Stimulated activated CD4-positive, alpha-beta T cell treated with anti-CD3 and anti-CD28 coated beads, Interleukin-4, amount 100 ng/mL, for 48 hours (primary cell): ENCODE measurements at places on chromosomes 11 and 22.

GRCh38 chr11:7592711-7593110, 78.9 kb downstream of the PPFIBP2 start:
- no peak for DNase-seq

DNA sequence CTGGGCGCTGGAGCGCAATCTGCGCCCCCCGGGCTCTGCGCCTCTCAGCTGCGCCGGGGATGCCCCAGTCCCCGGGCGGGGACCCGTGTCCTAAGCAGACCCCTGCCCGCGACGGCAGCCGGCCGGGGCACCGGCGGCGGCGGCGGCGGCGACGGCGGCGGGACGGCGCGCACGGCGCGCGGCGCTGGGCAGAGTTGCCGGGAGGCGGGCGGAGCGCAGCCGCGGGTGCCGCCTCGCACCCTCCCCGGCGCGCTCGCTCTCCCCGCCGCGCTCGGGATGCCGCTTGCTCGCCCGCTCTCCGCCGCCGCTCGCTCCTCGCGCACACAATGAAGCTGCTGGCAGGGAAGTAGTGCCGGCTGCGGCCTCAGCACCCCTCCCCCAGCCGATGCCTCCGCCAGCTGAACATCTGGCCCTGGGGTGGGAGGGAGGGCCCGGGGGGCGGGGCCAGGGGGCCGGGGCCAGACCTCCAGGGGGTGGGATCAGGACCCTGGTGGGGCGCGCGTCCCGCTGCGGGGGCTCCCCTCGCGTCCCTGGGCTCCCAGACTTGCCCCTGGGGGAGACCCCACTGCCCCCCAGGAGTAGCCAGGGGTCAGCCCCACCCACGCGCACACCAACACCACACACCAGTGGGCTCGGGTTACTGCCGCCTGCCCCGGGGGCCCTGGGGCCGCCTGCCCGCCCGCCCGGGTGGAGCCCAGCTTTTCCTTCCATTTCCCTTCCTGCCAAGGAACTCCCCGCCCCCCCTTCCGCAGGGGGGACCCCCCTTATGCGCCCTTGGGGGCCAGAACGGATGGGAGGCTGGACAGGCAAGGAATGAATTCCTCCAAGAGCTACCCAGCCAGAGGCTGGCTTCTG, at the start of gene RCOR2:
RCOR2 (minus strand) TSS at position 328 of the 855 bp plus-strand sequence. CDS start 708 bp downstream, outside the sequence.
- peak; percentile 54 for DNase-seq

GRCh38 chr22:40855071-40855978, 1.1 kb downstream of the ST13 start:
- DNase-seq: no peak

- DNase-seq: no peak
Observed at GRCh38 chr11:18322818-18323570, 627 bp downstream of the GTF2H1 start.

DNA sequence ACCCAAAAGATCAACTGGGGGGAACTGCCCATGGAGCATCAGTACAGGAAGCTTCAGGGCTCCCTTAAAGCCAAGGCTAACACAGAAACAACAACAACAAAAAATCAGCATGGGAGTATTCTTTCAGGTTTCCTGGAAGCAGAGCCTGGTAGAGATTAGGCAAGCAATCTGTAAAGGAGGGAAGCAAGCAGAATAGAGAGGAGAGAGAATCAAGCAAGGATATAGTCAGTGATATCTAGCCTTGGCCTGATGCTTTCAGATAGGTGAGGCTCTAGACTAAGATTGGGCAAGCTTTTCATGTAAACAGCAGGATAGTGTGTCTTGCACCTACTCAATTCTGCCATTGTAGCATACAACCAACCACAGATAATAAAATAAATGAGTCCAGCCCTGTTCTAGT, 44.4 kb upstream of the FAT3 start:
- no peak for DNase-seq

DNA sequence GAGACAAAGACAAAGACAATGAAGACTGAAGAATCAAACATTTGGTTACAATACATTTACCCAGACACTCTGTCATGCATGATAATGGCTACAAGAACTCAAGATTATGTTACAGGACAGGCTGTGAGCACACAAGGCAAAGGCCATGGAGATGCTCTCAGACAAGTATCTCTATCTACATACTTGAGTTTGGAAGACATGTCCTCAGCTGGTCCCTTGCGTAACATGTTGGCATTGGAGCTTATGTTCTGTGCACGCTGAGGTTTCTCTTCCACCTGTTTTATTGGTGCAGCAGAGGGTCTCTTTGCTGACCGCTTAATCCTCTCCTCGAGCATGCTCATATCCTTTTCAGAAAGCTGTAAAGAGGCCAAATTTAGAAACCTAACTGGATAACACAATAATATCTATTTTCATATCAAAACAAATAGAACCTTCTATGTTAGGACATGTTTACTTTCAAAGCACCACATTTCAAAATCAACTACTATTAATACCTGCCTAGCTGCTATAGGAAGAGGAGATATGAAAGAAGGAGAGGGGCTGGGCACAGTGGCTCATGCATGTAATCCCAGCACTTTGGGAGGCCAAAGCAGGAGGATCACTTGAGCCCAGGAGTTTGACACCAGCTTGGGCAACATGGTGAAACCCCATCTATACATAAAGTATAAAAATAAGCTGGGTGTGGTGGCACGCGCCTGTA, 41.6 kb downstream of the F2 start:
- DNase-seq: no peak

DNA sequence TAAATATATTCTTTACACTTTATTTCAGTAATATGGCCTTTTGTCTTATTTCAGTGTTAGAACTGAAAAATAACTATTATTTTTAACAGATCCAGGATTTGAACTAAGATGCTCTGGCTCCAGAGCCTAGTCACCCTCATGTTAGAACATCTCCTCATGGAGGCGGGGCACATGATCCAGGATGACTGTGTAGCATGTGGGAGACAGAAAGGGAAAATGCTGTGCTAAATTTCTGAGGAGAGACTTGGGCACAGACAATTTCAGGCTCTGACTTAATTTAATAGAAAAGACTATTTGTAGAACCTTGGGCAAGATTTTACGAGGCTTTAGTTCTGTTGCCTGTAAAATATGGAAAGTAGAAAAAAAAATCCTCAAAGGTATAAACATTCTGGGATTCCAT, 24.1 kb downstream of the CTSC start:
- no peak for DNase-seq

DNA sequence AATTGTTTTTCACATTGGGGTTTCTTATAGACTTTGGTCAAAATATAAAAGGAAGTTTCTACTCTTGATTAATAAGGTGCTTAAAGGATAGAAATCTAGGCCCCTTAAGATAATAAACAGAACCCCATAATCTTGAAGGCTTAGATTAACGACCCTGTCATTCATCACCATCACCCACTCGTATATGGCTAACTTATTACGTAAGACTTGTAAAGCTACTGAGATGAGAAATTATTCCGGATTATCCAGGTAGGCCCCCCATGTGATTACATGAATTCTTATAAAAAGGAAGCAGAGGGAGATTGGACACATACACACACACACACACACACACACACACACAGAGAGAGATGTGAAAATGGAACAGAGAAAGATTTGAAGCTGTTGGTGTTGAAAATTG, 1489.2 kb upstream of the TENM4 start:
- DNase-seq: no peak

GRCh38 chr11:17378655-17379054, 9.8 kb downstream of the KCNJ11 start:
- no peak for DNase-seq

- DNase-seq: no peak
Observed at GRCh38 chr11:79564288-79564925, 123.6 kb upstream of the TENM4 start.

- DNase-seq: no peak
Observed at GRCh38 chr11:20056109-20056949, 103.9 kb downstream of the DBX1 start.

DNA sequence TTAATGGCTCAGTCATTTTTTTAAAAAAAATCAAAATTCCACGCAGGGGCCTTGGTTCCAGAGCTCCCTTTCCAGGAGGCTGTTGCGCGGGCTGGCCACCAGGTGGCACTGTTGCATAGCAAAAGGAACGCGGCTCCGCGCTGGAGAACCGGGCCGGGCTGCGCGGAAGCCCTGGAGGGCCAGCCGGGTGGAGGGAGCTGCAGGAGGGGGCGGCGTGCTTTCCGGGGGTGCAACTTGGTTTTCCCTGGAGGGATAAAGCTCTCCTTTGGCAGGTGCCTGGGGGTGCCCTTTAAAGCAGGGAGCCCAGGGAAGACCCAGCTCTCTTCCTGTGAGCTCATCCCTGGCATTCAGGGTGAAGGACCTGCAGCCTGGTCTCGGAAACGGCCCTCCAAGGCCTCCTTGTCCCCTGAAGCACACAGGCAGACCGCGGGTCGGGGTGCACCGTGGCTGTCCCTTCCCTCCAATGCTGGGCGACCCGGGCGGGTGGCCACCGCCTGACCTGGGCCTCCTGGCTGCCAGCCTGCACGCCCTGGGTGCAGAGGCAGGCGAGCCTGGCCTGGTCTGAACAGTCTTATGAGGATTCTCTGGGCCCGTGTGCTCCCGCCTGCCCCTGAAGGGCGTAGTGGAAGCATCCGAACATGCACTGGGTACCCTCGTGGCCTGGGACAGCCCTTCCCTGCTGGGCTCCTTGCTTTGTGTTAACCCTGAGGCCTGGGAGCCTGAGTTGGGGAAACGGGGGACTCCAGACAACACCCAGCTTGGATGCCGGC, 23.4 kb downstream of the KRTAP5-5 start:
- peak; percentile 60 for DNase-seq

GRCh38 chr11:11458485-11458884, 105.4 kb upstream of the CSNK2A3 start:
- DNase-seq: no peak

GRCh38 chr11:93492464-93493251, 50.5 kb downstream of the SMCO4 start:
- DNase-seq: no peak

DNA sequence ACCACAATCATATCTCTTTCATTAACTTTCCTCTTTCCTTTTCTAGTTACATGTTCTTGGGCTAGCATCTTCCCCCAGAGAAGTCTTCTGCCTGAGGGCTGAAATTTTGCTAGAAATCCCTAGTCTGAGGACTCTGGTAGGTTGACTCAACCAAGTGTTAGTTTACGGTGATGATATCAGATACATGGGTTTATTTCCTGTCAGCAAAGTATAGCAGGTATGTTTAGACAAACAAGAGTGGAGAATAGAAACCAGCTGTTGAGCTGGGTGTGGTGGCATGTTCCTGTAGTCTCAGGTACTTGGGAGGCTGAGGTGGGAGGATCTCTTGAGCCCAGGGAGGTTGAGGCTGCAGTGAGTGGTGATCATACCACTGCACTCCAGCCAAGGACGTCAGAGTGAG, 11.2 kb downstream of the FOLR1 start:
- DNase-seq: no peak

GRCh38 chr11:26286472-26287066, 45.4 kb upstream of the ANO3 start:
- DNase-seq: no peak

DNA sequence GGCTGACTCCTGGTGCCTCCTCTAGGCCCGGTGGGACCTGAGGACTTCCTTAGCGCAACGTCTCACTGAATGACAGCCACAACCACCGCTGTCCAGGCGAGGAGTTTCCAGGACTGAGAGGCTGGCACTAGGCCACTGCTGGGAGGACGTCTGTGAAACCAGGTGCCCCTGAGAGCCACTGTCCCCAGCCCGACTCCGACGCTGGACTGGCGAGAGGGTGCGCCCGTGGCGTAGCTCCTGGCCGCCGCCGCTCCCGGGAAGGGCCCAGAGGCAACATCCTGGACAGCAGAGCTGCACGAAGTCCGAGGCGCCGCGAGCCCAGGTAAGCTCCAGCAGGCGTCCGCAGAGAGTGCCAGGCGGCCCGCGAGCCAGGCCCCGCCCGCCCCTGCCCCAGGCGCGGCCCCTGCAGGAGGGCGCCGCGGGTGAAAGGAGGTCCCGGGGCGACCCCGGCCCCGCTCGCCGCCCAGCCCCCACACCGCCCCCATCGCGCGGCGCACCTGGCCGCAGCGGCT, 525 bp downstream of the DGCR2 start:
- peak; percentile 22 for DNase-seq

- DNase-seq: no peak
Observed at GRCh38 chr11:105548359-105548758, 61.5 kb upstream of the GRIA4 start.

DNA sequence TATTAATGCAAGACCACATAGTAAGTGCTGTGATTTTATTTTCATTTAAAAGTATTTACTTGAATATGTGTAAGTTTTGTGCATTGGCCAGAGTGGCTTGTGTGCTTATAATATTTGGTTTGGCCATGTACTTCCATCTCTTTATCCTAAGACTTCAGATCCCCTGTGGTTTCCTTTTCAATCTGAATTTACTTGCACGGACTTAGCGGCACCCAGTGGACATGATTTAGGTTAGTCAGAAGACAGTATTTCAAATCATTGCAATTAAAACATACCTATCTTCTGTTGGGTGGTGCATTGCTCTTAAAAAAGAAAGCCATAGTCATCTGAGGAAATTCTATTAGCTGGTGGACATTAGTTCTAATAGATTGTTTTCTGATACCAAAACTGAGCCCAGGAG, 30.7 kb downstream of the PIWIL4 start:
- DNase-seq: no peak

DNA sequence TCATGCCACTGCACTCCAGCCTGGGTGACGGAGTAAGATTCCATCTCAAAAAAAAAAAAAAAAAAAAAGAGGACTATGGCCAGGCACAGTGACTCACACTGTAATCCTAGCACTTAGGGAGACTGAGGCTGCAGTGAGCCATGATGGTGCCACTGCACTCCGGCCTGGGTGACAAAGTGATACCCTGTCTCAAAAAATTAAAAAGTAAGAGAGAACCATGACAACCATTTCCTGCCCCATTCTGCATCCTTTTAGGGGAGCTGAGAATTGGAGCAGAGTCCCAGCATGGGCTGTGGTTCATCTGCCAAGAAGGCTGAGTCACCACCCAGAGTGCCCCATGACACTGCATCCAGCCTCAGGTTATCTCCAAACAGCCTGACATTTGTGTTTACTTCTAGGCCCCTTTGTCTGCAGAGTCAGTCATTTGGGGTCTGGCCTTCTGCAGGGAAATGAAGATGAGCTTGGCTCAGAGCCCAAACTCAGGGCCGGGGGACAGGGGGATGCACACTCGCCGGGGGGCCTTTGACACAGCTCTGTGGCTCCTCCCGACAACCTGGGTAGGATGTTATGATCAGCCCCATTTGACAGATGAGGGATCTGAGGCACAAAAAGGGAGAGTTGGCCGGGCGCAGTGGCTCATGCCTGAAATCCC, 4.7 kb downstream of the CSDC2 start:
- DNase-seq: peak; percentile 15

- no peak for DNase-seq
Observed at GRCh38 chr11:105862736-105863367, 159.2 kb downstream of the MSANTD4 start.
